DMS 273 treated with DMSO at 0.1 percent for 48 hours (cell line): ENCODE measurements at places on chromosomes 6 and 20.
A peak's percentile ranks its signal among the peaks of the same experiment; 100 is the strongest.

GRCh38 chr6:154839546-154839945 is 106.3 kb downstream of the SCAF8 start:
- no peak for DNase-seq

- DNase-seq, result no peak
Observed at GRCh38 chr20:3889489-3890397, 556 bp downstream of the PANK2 start.

DNA sequence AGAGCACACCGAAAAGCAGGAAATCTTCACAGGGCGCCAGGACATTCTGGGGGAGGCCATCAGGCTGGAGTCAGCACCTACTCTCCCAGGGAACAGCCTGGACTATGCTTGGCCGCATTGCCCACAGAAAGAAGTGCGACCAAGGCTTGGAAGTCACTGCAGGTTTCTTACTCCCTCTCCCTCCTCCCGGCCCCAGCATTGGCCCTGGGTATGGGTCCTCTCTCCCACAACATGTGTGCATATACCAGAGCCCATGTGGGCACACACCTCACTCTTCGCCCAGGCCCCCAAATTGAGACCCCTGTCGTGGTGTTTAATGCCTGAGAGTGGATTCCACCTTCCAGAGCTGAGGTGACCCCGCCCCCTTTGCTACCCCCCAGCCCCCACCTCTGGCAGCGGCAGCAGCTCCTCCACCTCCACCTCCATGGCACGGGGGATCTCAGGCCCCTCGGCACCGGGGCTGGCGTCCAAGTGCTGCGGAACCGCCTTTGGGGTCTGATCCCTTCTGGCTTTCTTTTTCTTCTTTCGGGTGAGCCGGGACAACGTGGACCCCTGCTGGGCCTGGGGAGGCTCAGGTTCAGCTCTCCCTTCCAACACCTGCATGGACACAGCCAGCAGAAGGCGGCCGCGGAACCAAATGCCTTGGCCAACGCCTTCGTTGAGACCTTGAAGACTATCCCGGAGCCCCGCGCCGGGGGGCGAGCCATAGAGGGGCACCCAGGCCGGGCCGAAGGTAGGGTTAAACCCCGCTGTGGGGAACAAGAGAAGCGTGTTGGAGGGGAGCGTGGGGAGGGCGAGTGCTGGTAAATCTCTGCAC is 15.2 kb upstream of the SPAG4 start:
- DNase-seq, result no peak

DNA sequence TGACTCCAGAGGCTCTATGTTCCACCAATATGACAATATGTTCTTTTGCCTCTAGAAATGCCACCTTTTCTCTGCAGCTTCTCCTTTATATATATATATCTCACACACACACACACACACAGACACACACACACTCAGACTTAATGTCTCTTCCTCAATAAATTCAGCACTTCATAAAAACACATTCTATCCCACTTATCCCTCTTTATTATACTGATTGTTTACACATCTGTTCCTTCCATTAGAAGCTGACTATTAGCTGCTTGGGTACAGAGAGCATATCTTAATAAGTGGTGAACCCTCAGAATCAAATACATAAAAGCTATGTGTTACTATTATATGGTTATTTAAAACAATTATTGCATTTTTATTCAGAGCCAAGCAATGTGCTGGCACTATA is 23.3 kb downstream of the NRSN1 start:
- no peak for DNase-seq

DNA sequence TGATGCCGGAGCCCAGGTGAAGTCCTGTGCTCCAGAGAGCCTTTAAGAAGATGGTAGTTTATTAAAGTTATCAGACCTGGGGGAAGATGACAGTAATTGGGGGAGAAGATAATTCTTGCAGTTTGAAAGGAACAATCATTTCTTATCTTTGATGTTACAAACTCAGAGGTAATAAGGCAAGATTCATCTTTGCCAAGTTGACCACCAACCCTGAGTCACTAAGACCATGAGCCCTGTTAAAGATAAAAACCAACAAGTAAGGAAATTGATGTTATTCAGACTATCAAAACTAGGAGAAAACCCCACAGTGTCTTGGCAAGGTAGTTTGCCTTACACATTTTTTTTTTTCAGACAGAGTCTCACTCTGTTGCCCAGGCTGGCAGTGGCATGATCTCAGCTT is 73.1 kb downstream of the MKKS start:
- DNase-seq, result no peak

DNA sequence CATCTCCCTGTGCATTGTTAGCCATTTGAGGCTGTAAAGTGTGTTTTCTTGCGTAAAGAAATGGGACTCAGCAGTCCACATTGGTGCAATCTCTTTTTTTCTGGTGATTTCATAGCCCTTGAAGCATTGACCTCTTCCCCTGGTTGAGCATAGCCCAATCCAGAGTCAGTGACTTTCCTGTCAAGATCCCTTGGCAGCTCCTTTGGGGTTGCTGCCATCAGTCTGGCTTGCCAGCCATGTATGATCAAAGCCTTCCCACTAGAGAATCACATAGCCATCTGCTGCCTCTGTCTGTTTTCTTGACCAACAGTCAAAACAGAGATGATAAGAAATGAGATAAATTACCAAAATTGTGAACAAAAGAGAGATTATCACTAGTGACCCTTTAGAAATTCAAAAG is 19.6 kb downstream of the HLA-A start:
- no peak for DNase-seq

DNA sequence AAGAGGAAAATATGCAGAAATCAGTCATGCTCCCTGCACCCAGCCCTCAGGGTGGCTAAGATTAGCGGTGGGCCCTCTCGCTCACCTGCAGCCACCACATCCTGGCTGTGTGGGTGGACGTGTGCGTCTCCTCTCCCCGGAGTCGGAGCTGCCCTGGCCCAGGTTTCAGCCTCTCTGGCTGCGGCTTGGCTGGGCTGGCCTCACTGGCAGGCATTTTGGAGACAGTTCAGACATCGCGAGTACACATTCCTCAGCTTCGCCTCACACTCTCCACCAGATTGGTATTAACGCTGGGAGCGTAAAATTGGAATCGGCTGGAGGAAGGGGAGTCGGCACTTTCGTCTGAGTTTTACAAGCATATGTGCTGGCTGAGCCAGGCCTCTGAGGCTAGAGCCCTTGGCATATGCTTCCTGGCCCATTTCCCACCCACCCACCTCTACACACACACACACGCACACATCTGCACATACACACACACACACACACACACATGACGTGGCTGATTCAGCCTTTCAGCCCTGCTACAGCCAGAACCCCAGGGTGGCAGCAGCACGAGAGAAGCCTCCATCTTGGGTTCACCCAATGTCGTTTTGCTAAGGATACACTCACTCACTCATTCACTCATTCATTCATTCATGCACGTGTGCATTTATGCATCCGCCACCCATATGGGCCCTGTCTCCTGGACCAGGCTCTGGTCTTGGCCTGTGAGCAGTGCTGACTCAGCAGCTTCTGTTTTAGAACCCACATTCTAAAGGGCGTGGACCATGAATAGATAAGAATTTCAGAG is 42.9 kb downstream of the BCAS4 start:
- DNase-seq, result peak; percentile 51

GRCh38 chr6:143675946-143676345 is 1.8 kb upstream of the PHACTR2 start:
- no peak for DNase-seq

DNA sequence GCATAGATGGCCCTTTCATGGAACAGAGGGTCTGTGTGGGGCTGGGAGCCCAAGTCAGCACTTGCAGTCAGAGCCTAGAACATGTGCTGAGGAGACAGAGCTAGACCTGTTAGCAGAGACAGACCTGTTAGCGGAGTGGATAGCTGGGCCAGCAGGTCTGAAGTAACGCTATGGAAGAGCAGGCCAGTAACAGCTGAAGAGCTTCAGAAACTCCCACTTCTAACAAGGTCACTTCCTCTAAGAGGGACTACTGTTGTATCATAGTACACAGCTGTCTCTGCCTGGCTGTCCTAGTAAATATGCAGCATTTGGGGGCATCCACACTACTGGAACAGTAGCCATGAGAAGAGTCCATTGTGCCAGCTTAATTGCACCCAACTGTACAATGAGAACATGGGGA is 41.2 kb upstream of the POLR1H start:
- no peak for DNase-seq

DNA sequence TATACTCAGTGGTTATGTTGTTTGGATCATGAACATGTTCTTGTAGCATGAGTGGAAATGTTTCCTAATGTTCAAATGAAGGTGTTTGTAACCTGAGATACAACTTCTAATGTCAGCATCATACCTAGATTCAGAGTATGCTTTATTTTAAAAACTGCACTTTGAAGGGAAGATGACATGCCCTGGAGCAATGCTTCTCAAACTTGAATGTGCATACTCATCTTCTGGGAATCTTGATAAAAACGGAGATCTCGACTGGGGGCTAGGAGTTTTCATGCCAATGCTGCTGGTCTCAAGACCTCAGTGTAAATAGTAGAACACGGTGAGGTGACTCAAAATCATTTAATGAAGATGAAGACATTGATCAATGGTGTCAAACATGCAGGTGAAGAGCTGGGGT is 440.0 kb upstream of the NOX3 start:
- no peak for DNase-seq

- no peak for DNase-seq
Observed at GRCh38 chr20:2742934-2743559, 50.5 kb downstream of the EBF4 start.

- no peak for DNase-seq
Observed at GRCh38 chr6:104813552-104813951, 46.2 kb downstream of the HACE1 start.

DNA sequence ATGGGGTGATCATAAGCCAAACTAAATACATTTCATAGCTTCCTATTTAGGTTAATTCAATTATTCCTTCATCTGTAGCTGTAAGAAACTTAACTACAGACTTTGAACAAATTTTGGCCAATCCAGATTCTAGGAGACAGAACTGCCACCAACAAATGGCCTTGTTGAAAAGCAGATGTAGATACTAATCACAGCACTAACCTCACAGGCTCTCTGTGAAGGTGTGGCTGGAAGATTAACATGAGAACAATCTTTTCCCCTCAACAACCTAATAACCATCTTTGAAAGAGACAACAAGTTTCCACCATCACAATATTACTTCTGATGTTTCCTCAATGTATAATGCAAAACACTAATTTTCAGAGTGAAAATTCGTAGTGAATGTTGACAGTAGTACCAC is 87.8 kb downstream of the SESN1 start:
- DNase-seq, result no peak

GRCh38 chr6:27806981-27807440 is 105.2 kb downstream of the OR2B2 start:
- no peak for DNase-seq

DNA sequence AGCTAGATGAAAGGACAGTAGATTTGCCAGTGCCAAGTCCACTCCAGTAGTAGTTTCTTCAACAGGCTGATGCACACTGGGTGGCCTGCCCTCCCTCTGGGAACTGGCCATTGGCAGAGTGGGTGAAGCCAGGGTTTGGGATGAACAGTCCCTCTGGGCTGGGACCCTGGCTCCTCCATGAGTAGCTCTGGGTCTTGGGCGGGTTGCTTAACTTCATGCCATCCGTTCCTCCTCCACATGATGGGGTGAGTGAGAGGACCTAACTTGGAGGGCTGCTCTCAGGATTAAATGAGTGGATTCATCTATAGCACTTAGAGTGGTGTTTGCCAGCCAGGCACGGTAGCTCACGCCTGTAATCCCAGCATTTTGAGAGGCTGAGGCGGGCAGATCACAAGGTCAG is 47.2 kb downstream of the PLAGL2 start:
- DNase-seq, result no peak

DNA sequence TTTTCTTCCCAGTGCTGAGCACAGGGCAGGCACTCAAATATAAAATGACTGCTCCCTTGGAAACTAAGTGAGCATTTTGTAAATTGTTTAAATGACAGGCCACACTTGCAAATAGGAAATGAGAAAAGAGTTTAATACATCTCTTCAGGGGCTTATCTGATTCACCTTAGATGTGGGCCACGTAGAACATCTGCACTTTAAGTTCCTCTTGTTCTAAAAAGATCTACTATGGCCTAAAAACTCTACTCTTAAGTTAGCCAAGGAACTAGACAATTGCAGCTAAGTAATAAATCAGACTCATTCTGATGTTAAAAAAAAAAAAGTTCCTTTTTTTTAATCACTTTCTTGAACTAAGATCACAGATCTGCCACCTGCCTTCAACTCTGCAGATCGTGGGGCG is 126.3 kb downstream of the KIF16B start:
- no peak for DNase-seq

- no peak for DNase-seq
Observed at GRCh38 chr20:39893003-39893685, 795.9 kb downstream of the MAFB start.

DNA sequence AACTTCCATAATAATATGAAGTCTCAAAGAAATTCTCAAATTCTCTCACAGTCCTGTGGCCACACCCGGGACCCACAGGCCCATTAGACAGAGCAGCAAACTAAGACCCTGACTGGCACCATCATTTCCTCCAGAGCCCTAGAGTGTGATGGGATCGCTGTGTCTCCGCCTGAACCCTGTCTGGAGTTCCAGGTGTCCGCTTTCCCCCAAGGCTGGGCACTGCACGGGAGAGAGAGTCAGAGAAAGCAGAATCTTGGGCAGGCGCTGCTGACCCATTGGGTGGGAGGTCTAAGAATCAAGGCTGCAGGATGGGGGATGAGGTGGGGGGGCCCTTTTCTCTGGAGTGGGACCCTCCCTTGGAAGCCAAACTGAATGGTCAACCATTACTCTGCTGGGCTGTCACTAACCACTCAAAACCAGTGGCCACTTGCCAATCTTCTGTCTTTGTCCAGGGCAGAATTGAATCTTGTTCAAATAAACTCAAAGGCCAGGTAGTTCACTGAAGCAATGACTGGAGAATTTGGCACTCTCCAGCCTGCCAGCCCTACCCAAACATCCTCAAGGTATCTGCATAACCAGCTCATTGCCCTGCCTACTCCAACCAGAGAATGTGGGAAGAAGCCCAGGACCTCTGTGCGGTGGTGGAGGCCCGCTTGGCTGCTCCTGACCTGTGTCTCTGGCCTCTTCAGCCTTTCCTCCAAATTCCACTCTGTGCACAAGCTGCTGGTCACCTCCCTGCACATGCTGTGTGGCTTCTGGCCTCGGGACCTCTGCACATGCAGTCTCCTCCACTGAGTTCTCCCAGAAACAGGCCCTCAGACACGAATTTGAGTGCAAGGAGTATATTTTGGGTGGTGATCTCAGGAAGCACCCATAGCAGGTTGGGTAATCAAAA is 141.1 kb downstream of the CEBPB start:
- no peak for DNase-seq
